Ascending aorta (tissue), 2 donors: ENCODE measurements at places on chromosomes 5 and 9.

GRCh38 chr9:4691795-4692194 lies 12.4 kb downstream of the CDC37L1 start:
- no peak for DNase-seq

- no peak for DNase-seq
Measured at GRCh38 chr9:14746626-14747025, 24.1 kb upstream of the CER1 start.

GRCh38 chr9:138098908-138099791 lies 221.6 kb downstream of the CACNA1B start:
- DNase-seq = no peak

DNA sequence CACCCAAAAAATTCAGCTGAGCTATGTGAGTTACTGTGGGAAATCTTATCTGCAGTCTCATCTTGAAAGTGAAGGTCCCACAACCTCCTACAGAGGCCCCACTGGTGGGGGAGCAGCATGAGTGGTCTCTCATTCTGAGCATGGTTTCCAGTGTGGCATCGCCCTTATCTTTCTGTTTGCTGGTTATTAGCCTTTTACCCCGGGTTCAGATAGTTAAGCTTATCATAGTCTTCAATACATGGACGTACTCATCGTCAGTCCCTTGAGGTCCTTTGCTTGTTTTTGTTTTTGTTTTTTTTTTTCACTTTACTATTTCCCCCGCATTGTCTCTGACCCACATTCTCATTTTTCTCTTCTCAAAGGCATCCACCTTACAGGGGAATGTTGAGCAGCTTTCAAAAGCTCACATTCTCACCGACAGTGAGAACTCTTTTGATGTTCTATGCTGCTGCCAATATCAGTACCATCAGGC lies 7.7 kb upstream of the HAVCR2 start:
- no peak for DNase-seq

DNA sequence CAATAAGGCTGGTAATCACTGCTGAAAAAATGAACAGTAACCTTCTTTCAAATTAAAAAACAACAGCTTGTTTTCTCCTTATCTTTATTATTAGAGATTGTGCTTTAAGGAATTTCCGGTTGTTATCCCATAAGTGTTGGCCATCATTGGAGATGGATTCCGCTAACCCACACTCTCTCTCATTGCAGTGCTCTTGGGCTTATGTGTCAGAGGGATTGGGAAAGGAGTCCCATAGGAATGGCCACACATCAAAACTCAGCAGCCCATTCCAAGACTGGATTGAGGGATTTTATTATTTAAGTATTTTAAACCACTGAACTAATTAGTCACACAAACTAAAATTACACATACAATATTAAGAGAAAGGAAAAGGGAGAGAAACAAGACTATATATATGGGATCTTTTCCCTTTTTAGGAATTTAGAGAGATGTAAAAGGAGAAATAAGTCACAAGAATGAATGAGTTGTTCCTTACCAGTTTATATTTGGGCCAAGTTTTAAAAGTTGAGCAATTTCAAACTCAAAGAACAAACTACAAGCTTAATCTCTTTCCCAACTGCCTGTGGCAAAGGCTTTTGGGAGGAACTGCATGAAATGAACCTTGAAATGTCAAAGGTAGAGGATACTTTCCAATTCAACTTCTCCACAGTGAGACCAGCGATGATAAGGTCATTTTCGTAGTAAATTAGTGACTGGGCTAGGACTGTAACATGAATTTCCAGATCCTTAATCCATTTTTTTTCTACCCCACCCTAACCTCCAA lies 2.4 kb downstream of the SPINK6 start:
- DNase-seq = no peak

DNA sequence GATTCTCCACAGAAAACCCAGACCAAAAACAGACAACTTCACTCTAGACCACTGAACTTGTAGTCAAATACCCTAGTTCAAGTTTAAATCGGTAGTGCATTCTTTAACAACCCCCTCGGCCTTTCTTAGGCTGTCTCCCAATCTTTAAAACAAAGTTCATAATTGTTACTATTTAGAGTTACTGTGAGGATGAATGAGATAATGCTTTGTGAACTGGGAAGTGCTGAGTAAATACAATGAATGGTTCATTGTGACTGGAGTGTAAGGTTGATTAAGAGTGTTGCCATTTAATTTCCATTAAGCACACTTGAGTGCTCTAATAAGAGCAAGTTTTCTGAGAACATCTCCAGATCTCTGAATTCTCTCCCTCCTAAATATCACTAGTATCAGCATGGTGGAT lies 228.8 kb upstream of the PIK3R1 start:
- DNase-seq = no peak

DNA sequence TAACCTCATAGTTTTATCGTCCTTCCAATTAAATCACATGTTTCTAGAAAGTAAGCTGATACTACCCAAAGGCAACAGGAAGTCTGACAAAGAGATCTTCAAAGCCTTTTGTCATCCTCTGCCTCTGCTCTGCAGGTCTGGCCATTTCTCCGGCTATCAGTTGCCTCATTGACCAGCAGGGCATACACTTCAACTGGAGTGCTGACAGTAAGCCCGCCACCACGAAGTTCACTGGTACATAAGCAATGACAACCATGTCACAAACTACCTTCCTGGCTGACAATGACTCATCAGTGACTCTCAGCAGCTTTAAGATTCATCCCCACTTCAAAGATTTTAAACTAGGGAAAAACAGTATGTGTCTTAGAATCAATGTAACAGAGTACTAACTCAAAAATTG lies 20.6 kb downstream of the SPTLC1 start:
- no peak for DNase-seq

DNA sequence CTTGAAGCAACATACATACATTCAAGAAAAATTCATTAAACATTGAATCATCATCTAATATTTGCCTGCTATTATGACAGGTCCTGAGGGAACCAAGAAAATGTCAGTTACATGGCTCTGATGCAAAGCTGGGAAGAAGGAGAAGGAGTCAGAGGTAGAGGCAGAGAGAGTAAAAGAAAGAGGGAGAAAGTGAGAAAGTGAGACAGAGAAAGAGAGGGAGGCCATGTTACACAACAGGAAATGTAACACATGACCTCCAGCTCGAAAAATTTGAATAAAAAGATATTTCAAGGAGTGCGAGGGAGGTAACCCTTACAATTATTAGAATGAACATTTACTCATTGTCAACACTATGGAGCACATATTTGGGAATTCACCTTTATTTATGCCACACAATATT lies 189.7 kb downstream of the PDE4D start:
- DNase-seq = no peak

GRCh38 chr5:129820-130219 lies 37.9 kb downstream of the PLEKHG4B start:
- DNase-seq = no peak

GRCh38 chr5:80034559-80034958 lies 589 bp upstream of the THBS4 start:
- DNase-seq = no peak

- no peak for DNase-seq
Measured at GRCh38 chr9:121278477-121279261, 10.7 kb downstream of the GSN start.

DNA sequence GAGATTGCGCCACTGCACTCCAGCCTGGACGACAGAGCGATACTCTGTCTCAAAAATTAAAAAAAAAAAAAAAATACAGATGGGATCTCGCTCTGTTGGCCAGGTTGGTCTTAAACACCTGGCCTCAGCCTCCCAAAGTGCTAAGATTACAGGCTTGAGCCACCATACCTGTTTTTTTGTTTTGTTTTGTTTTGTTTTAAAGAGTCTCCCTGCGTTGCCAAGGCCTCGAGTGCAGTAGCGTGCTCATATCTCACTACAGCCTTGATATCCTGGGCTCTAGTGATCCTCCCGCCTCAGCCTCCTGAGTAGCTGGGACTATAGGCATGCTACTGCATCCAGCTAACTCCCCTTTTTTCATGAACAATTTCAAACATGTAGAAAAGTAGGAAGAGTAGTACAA lies 7.2 kb downstream of the ATP6V0E1 start:
- DNase-seq = no peak

DNA sequence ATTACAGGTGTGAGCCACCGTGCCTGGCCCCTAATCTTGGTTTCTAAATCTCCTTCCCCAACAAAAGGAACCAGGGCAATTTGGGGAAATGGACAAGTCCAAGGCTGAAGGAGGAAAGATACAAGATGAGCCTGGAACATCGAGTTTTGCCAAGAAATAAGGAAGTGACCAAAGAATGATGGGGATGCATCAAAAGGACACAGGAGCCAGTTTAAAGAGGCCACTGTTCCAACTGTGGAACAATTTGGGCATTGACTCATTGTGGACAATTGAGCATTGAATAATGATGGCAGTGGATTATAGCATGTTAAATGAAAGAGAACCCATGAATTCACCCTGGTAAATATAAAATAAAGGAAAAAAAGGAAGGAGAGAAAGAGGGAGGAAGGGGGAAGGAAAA lies 47.5 kb downstream of the DUSP1 start:
- no peak for DNase-seq

GRCh38 chr5:169534311-169534880 lies 49.2 kb upstream of the SPDL1 start:
- DNase-seq = no peak

DNA sequence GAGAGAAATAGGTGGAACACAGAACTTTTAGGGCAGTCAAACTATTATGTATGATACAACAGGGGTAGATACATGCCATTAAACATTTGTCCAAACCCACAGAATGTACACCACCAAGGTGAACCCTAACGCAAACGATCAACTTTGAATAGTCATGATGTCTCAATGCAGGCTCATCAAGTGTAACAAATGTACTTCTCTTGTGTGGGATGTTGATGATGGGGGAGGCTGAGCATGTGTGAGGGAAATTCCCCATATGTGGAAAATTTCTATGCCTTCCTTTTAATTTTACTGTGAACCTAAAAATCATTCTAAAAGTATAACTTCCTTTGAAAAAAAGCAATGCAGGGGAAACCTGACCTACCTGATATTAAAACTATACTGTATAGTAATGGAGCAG lies 201.4 kb upstream of the RASEF start:
- no peak for DNase-seq

DNA sequence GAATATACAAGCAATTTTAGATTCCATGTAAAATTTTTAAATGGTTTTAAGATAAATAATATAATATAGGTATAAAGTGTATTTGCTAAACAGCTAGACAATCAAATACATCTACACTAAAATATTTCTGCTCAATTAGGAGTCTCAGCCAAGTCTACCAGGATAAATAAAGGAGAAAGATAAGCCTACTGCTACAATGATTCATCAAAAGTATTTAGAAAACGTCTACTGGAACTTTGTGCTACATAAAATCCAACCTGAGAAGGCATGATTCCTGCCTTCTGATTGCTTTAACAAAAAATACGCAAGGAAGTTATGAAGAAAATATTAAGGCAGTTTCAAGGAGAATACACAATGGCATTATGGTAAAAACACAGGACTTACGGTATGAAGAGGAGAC lies 570.6 kb downstream of the EFNA5 start:
- no peak for DNase-seq

DNA sequence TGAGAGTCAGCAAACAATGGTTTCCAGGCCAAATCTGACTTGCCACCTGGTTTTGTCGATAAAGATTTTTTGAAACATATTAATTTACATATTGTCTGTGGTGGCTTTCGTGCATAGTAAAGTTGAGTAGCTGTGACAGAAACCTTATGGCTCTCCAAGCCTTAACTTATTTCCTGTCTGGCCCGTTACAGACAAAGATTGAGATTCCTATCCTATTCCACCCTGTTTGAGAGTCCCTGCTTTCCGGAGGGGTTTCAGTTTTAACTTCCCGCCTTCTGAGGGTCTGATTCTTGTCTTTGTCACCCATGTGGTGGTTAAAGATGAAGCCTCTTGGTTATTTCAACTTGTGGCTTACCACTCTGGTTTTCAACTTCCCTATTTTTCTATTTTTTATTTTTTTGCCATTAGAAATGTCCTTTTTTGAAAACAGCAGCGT lies 11.4 kb downstream of the OTULIN start:
- no peak for DNase-seq

DNA sequence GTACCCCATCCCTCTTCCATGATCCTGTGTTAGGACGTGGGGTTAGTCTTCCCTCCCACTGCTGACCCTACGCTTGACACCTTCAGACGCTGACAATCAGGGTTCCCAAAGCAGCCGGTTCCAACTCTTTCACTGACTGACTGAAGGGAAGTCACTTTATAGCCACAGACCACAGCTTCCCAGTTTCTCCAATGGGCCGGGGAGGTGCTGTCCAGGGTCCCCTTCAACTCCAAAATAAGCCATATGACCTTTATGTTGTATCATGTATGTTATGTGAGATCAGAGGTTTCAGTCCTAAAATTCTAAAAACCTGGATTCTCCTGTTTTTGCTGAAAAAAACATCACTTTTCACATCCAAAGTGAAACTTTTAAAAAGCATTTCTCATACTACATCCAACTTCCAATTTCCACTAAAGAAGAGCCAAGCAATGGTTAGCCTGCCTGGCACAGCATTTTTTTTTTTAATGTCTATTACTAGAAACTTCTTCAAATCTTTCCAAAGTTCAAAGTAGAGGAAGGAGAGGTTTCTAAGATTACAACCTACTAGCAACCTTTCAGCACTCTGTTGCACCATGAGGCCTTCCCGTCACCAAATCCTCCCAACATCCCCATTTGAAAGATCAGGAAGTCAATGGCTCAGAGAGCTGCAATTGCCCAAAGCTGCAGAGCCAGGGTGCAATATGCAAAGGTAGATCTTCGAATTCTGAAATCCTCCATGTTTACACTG lies 5.2 kb downstream of the EPB41L4B start:
- no peak for DNase-seq

- no peak for DNase-seq
Measured at GRCh38 chr5:83364312-83365299, 106.9 kb upstream of the VCAN start.

DNA sequence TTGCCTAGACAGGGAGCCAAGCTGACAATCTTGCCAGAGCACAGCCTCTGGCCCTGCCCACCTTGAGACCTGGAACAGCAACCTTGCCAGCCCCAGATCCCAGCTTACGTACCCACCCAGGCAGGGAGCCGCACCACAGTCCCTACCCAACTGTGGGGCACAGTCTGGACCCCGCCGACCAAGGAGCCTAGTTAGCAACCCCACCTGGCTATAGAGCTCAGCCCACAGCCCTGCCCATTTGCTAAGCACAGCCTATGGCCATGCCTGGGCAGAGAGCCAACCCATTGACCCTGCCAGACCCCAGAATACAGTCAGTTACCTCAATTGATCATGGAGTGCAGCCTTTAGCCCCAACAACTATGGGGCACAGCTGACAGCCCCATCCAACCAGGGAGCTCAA lies 97.9 kb upstream of the SH3GL2 start:
- no peak for DNase-seq

- DNase-seq = no peak
Measured at GRCh38 chr5:135244620-135245021, 154.4 kb downstream of the MACROH2A1 start.

GRCh38 chr5:14716755-14717752 lies 52.5 kb downstream of the OTULIN start:
- no peak for DNase-seq

GRCh38 chr5:62960781-62961180 lies 382.2 kb downstream of the LRRC70 start:
- no peak for DNase-seq

GRCh38 chr5:31964007-31964360 lies 210.1 kb downstream of the GOLPH3 start:
- no peak for DNase-seq

- no peak for DNase-seq
Measured at GRCh38 chr5:13207112-13207511, 737.4 kb downstream of the DNAH5 start.

- no peak for DNase-seq
Measured at GRCh38 chr9:129586245-129586644, 34.7 kb downstream of the C9orf50 start.
